ENCODE measurements at places on chromosomes 6 and 20.

- ATAC-seq: no peak
Observed at GRCh38 chr20:20448881-20449280, 81.0 kb downstream of the INSM1 start.

- ATAC-seq: no peak
Observed at GRCh38 chr6:14913931-14914330, 331.9 kb upstream of the JARID2 start.

DNA sequence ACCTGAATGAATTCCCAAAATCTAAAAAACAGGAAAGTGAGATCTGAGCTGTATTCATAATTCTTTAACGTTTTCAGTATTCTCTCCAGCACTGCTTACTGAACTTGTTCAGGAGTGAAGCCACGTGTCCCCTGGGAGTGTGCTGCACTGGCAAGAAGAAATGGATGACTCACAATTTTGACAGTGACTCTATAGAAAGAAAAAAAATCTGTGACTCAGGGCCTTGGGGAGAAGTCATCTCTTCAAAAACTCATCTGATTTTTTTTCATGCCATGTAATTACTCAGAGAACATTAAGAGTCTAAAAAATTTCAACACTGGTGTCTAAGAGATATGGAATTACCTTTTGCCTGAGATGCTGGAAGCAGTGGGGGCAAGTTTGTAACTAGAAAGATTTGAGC is 39.7 kb downstream of the ANKEF1 start:
- no peak for ATAC-seq

GRCh38 chr6:138991206-138991605 is 3.2 kb upstream of the REPS1 start:
- ATAC-seq: no peak

- no peak for ATAC-seq
Observed at GRCh38 chr20:33181482-33182093, 13.6 kb downstream of the BPIFA2 start.

DNA sequence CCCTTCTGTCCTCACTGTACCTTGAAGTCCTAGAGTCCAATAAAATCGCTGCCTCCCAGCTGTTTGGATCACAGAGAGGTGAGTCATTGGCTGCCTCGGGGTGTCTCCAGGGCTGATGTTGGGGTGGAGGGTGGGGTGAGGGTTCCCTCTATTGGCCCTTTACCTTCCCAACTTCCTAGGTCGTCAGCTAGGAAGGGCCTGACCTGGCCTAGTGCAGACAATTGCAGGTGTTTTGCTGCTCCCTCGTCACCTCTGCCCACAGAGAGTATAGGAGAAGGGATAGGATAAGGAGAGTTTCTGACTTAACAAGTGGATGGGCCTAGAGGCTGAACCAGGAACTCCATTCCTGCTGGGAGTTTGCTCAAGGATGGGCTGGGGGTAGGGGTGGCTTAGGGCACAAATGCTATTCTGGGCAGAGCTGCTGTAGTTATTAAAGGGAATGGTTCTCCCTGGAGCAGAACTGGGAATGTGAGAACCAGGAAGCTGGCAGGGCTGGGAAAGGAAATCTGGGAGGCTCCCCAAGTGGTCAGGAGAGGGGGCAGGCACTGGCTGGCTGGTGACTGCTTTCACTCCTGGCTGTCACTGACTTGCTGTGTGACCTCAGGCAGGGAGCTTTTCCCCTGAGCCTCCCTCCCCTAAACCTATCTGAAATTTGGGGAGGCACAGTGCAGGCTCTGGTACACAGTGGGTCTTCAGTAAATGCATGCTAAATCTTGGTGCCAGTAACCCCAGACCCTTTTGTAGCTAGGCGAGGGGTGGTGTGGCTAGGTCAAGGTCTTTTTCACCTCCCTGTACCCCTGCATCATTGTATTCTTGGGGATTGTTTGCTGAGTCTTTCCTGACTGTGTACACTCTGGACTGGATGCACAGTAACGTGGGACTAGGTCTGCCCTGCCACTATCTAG is 1.5 kb downstream of the TP53INP2 start:
- peak; percentile 1 for ATAC-seq

GRCh38 chr20:15986690-15987089 is 586.6 kb downstream of the KIF16B start:
- no peak for ATAC-seq

- no peak for ATAC-seq
Observed at GRCh38 chr6:119501798-119502483, 152.4 kb upstream of the MAN1A1 start.

GRCh38 chr6:118565311-118565960 is 17.3 kb downstream of the PLN start:
- ATAC-seq: peak; percentile 81

DNA sequence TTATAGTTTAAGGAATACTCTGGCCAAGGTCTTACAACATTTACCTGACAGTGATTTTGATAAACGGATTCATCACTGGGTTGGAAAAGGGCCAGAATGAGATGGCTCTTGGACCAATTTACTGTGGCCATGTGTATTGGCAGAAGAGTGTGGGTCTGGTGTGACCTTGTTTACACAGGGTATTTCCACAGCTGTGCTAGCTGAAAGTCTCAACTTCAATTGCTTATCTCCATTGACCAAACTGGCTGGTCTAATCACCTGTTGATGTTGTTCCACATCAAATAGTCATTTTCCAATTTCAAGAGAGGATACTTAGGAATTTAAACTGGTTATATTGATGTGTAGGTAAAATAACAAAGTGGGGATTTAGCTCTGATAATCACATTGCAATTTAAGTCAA is 501.6 kb upstream of the MAP3K7 start:
- ATAC-seq: no peak

- ATAC-seq: no peak
Observed at GRCh38 chr6:44243345-44243744, 3.6 kb upstream of the HSP90AB1 start.

DNA sequence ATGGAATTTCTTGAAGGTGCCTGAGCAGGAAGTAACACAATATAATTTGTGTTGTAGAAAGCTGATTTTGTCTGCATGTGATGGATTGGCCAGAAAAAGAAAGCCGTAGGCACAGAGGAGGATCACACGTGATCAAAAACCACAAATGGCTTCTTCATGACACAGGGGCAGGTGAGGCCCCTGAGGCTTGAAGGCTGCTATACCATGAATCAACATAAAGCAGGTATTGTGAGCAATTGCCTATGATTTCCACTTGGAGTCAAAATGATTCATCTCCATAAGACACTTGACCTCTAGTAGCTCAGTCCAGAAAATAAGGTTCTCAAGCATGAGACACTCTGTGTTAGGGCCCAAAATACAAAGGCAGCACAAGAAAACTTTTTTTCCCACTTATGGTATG is 42.4 kb upstream of the EYA4 start:
- no peak for ATAC-seq

GRCh38 chr6:54198134-54198533 is 86.9 kb downstream of the MLIP start:
- ATAC-seq: no peak

DNA sequence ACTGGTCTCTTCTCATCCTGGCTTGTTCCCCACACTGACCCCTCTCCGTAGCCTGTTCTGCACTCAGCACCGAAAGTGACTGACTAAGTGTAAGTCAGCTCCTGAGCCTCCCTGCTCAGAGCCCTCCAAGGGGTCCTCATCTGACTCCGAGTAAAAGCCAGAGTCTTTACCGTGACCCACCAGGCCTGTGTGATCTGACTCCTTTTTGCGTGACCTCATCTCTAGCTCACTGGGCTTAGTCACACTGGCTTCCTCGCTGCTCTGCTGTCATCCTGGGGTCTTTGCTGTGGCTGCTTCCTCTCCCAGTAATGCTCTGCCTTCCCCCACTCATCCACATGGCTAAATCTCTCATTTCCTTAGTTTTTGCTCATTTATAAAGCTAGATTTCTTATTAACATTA is 116.6 kb downstream of the PLCB4 start:
- peak; percentile 100 for ATAC-seq

DNA sequence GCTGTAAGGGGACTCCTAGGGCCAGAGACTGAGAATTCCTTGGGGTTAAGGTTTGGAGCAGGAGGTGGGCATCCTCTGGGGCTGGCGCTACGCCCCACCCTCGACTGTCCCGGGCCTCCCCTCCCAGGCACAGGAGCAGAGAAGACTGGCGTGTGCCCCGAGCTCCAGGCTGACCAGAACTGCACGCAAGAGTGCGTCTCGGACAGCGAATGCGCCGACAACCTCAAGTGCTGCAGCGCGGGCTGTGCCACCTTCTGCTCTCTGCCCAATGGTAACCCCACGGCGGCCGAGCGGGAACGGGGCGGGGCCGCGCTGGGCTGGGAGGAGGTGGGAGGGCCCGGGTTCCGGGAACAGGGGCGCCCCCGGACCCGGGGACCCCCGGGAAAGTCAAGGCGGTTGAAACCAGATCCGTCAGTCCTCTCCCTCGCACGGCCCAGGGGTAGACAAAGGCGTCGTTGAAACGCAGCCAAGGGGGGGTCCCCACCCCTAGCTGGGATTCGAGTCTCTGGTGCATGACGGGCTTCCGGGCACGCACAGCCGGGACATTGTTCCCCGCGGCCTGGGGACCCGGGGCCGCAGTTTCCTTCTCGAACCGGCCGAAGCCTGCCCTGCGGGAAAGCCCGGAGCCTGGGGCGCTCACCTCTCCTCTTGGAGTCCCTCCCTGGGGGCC is 844 bp downstream of the WFDC2 start:
- ATAC-seq: peak; percentile 86

- no peak for ATAC-seq
Observed at GRCh38 chr6:3206339-3207015, 21.0 kb downstream of the TUBB2B start.

- peak; percentile 23 for ATAC-seq
Observed at GRCh38 chr6:93575495-93576267, 156.3 kb upstream of the EPHA7 start.

DNA sequence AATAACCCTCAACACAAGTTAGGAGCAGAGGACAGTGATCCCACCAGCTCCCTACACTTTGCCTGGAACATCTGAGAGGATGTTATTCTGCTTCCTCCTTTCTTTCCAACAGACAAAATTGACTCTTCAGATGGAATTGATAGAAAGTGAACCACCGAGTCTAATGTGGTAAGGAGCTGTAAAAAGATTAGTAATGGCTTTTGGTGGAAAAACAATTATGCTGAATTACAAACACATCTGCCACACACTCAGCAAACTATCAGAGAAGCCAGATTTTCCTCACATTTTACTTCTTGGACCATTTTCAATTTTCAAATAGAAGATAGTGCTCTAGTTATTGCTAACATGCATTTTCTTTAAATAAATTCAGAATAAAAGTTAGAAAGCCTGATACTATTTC is 171.8 kb upstream of the COL21A1 start:
- ATAC-seq: no peak

- peak; percentile 88 for ATAC-seq
Observed at GRCh38 chr6:165987483-165988301, 180.0 kb downstream of the TBXT start.

GRCh38 chr6:36848658-36849441 is 9.6 kb upstream of the CPNE5 start:
- peak; percentile 87 for ATAC-seq

- no peak for ATAC-seq
Observed at GRCh38 chr20:44657875-44658274, 6.4 kb upstream of the ADA start.

DNA sequence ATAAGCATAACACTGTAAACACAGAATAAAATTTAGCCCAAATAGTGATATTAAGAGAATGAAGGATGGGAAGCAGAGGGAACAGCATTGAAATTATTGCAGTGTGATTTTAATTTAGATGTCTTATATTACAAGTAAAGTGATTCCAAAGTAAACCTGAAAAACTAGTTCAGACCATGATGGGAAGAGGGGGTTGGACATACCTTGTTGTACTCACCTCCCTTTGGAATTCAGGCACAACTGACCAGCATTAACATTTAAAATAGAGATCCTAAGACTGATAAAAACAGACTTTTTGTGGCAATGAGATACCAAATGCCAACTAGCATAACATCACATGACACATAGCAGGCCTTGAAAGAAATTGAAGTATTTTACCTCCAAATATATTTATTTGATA is 262.6 kb upstream of the PRND start:
- ATAC-seq: no peak

- no peak for ATAC-seq
Observed at GRCh38 chr20:62792940-62793756, 3.1 kb upstream of the MRGBP start.

- peak; percentile 82 for ATAC-seq
Observed at GRCh38 chr6:146850238-146850896, 251.6 kb downstream of the ADGB start.

DNA sequence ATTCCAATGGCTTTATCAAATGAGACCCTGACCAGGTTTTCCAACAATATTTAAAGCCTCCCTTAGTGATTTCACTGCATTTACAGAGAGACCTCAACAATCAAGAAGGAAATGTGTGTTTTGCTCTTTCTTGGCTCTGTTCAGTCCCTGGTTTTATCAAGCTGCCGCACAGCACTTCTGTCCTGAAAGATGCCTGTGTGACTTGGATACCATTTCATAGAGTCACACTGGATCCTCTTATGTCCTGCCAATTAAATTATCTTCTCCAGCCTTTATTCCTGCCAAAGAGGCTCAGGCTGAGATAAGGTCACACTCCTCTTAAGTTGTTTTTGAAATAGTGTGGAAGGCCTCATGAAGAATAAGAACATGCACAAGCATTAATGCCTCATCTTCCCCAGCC is 197.0 kb upstream of the RNF217 start:
- ATAC-seq: no peak

GRCh38 chr6:42898891-42899361 is 16.9 kb upstream of the PTCRA start:
- no peak for ATAC-seq
